ENCODE measurements at places on chromosomes 1 and 21. TPM values are rescaled to one million over a fixed set of nuclear protein-coding genes. Genes with fewer than 3 reads are reported as not detected.

CCDC17 gene
- 2.4 TPM for total RNA-seq

TSHB gene
- not detected for total RNA-seq

FCRLB gene
- total RNA-seq: 0.16 TPM

ZNF362 gene
- total RNA-seq: 8.9 TPM

GPX7 gene
- 1.8 TPM for total RNA-seq

RYR2 gene
- 0.15 TPM for total RNA-seq

DCDC2B gene
- total RNA-seq: not detected

SMIM34 gene
- not detected for total RNA-seq

DNA sequence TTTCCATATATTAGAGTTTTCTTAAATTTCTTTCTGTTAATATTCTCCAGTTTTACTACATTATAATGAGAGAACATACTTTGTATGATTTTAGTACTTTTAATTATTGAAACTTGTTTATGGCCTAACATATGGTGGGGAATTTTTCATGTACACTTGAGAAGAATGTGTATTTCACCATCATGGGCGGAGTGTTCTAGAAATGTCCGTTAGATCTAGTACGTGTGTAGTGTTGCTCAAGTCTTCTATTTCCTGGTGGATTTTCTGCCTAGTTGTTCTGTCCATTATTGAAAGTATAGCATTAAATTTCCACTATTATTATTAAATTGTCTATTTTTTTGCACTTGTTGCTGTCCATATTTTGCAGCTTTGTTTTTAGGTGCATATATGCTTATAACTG is 64.0 kb upstream of the RGS21 start:
- no peaks in the 10 kb centered on the region for H3K27me3 ChIP-seq
- no peaks in the 10 kb centered on the region for H3K36me3 ChIP-seq
- H3K4me3 ChIP-seq: no peak overlapping the region
- no peak for DNase-seq
- no peaks in the 10 kb centered on the region for H3K4me1 ChIP-seq

GRCh38 chr21:16792101-16792500 is 720.7 kb upstream of the CXADR start:
- H3K36me3 ChIP-seq: no peaks in the 10 kb centered on the region
- no peak overlapping the region for H3K4me3 ChIP-seq
- no peaks in the 10 kb centered on the region for H3K4me1 ChIP-seq
- no peaks in the 10 kb centered on the region for H3K27me3 ChIP-seq
- DNase-seq: no peak

DNA sequence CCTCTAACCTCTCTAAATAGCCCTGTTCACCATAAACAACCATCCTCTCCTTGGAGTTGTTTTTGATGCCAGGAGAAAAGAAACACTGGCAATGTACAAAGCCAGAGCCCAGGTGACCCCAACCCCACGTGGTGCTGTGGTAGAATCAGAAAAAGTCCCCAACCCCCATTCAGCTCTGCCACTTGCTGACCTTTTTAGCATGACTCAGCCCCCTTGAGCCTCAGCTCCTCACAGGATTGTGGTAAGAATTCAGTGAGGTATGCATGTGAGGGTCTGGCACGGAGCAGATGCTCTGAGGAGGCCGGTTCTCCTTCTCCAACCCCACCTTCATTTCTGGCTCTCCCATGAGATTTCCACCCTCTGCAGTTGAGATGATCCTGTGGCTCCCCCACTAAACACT is 11.1 kb upstream of the CHI3L1 start:
- DNase-seq: no peak
- H3K4me3 ChIP-seq: no peak overlapping the region
- no peaks in the 10 kb centered on the region for H3K36me3 ChIP-seq
- H3K27ac ChIP-seq: no peak overlapping the region
- H3K27me3 ChIP-seq: no peaks in the 10 kb centered on the region
- H3K4me1 ChIP-seq: no peaks in the 10 kb centered on the region

GRCh38 chr21:35927262-35927661 is 133.1 kb downstream of the SETD4 start:
- H3K4me1 ChIP-seq: no peaks in the 10 kb centered on the region
- H3K36me3 ChIP-seq: no peaks in the 10 kb centered on the region
- DNase-seq: no peak
- no peak overlapping the region for H3K4me3 ChIP-seq
- no peaks in the 10 kb centered on the region for H3K27me3 ChIP-seq
